WTC11 (cell line): ENCODE measurements at places on chromosomes 5 and 9. TPM values are rescaled to one million over a fixed set of nuclear protein-coding genes. Genes with fewer than 3 reads are reported as not detected.

Gene SLC25A2
- total RNA-seq: 0.24 TPM in 1 of 3 replicates, not detected in the others

GRCh38 chr9:22446950-22447617, 460 bp downstream of the DMRTA1 start:
- DNase-seq: peak; percentile 69
- peak overlapping the region; percentile 80 for H3K4me3 ChIP-seq
- H3K36me3 ChIP-seq: no peaks in the 10 kb centered on the region
- no peak overlapping the region for H3K27ac ChIP-seq

Gene TLX3
- total RNA-seq: 0.11 to 0.16 TPM in 2 of 3 replicates, not detected in the other

- H3K4me3 ChIP-seq: no peak overlapping the region
- H3K27ac ChIP-seq: no peak overlapping the region
- peaks cover 16% of the 10 kb centered on the region for H3K4me1 ChIP-seq
- DNase-seq: no peak
- H3K36me3 ChIP-seq: no peaks in the 10 kb centered on the region; the same call in 1 of the 2 replicates
- no peaks in the 10 kb centered on the region for H3K27me3 ChIP-seq
Observed at GRCh38 chr5:98259595-98259994, 513.9 kb upstream of the RGMB start.

DNA sequence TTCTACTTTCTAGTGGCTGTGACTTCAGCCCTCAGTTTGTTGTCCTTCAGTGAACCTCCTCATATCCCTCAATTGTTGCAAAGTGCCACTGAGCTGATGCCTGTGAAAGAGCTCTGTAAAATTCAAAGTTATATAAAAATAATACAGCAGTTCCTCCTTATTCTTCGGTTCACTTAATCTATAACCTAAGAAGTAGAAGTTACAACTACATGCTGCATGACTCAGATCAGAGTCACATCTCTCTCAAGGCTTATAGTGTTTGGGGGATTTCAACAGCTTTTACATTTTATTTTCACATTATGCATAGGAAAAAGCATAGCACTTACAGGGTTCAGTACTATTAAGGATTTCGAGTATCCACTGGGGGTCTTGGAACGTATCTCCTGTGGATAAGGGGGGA, 25.1 kb upstream of the GCNT1 start:
- no peaks in the 10 kb centered on the region; the same call in 1 of the 2 replicates for H3K27me3 ChIP-seq
- no peak overlapping the region for H3K4me3 ChIP-seq
- H3K27ac ChIP-seq: no peak overlapping the region
- peaks cover 17% of the 10 kb centered on the region for H3K4me1 ChIP-seq
- DNase-seq: no peak
